ENCODE measurements at places on chromosomes 2 and 18.

DNA sequence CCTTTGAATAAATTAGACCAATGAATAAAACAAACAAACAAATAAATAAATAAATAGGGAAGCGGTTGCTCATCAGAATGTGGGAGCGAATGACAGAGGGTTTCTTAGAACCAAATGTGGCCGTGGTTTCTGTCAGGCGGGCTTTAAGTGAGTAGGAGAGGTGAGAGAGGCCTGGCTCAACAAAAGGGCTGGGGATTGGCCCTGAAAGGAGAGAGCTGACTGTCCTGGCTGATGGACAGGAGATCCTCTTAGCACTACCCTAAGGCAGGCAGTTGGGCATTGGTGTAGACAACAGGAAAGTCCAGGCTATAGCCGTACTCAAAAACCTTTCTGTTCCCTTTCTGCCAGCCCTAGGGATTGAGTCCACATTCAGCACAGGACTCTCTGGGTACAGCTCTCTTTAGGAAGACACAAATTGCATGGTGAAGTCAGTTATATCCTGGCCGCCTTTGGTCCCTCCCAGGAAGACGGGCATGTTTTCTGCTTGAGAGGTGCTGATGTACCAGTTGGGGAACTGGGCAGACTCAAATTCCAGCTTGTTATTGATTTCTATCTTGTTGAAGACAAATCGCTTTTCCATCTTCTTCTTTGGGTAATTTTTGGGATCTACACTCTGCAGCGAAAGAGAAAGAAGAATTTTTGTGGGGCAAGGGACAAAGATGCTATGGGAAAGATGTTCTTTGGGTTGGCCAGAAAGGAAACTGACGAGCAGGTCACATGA lies 6.5 kb downstream of the IL1B start:
- no peak for DNase-seq

DNA sequence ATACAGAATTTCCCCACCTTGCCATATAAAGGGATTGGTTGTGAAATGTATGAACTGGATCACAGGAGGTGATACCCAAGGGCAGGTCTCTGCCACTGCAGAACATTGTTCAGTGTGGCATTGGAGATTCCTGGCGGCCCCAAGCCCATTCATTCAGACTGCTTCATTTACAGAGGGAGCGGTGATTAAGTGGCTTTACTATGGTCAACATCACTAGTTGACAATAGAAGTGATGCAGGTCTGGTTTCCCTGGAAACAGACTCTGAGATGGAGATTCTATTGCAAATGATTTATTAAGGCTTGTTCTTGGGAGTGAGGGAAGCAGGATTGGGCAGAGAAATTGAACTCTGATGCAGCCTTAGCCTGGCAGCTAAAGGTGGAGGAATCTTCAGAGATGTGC lies 62.4 kb downstream of the ZDBF2 start:
- DNase-seq: no peak

- no peak for DNase-seq
Measured at GRCh38 chr18:45398448-45398847, 216.8 kb upstream of the SLC14A2 start.

GRCh38 chr2:112201696-112202430 lies 53.0 kb downstream of the ZC3H8 start:
- DNase-seq: no peak

- DNase-seq: no peak
Measured at GRCh38 chr2:23483791-23484190, 98.8 kb downstream of the KLHL29 start.

DNA sequence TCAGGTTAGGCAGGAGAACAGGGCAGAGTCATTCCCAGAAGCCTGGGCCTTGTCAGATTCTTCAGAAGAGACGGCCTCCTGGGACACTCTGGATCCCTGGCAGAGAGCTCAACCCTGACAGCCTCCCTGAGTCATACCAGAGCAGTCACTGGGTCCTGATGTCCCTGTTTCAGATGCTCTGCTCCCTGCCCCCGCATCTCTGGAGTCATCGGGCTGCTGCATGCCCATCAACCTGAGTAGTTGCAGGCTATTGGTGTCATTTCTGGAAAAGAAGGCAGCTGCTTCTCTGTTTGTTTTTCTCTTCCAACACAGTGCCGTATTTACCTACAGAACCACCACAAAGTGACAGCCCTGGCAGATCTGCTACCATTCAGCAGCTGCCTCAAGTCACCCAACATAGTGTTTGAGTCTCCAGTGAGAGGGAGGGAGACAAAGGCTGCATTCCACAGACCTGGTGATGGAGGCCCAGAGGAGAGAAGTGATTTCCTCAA lies 145.1 kb downstream of the B3GNT2 start:
- DNase-seq: no peak

- no peak for DNase-seq
Measured at GRCh38 chr2:113977060-113977659, 87.3 kb downstream of the ACTR3 start.

DNA sequence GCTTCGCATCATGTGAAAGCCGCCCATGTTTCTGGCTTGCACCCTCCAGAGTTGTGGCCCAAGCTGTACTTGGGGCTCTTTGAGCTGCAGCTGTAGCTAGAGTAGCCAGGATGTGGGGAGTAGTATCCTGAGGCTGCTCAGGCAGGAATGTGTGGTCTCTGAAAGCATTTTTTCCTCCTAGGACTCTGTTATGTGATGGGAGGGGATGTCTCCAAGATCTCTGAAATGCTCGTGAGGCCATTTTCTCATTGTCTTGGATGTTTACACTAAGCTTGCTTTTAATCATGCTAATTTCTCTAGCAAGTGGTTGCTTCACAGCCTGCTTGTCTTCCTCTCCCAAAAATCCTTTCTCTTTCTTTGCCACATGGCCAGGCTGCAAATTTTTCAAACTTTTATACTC lies 687.6 kb downstream of the DCDC2C start:
- DNase-seq: no peak

GRCh38 chr2:85410584-85411404 lies 628 bp upstream of the CAPG start:
- DNase-seq: no peak

GRCh38 chr18:14971461-14972185 lies 223.7 kb downstream of the ANKRD30B start:
- no peak for DNase-seq

GRCh38 chr2:221337957-221338685 lies 234.0 kb downstream of the EPHA4 start:
- no peak for DNase-seq
